Heart right ventricle (tissue), 16 donors: ENCODE measurements at places on chromosomes 7 and 10. TPM values are rescaled to one million over a fixed set of nuclear protein-coding genes. Genes with fewer than 3 reads are reported as not detected.
A peak's percentile ranks its signal among the peaks of the same experiment; 100 is the strongest.

DNA sequence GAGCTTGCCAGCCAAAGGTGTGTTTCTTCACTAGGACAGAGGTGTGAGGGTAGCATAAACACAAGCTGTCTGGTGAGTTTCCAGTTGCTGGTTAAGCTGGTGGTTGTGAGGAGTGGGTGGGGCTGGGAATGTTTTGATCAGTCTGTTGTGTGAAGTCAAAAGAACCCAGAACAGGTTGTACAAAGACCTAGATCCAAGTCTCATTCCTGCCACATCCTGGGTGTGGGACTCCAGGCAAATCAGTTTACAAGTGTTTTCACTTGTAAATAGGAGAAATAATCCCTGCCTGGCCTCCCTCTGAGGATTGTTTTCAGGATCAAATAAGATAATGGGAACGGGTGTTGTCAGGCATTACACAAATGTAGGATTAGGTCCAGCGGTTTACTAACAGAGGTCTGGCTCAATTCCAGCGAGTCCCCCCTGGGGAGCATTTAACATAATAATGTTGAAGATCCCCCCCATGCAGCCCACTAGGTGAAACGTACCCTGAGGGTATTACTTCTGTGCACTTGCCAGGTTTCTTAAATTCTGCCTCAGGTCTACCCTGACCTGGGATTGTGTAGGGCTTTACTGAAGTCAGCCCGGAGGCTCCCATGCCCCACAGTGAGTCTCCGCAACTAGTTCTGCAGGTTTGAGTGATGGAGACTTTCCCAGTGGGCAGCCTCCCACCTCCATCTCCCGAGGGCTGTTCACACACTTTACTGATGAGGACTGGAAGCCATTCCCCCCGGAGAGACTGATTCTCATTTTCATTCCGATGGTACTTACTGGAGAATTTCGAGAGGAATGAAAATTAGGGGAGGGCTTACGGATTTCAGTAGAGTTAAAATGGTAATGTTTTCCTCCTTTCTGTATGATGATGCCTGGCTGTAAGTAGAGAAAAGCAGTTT, 2.7 kb upstream of the FRAT2 start:
- no peak for DNase-seq

GRCh38 chr10:64209561-64209960, 688.4 kb downstream of the REEP3 start:
- DNase-seq: no peak

DNA sequence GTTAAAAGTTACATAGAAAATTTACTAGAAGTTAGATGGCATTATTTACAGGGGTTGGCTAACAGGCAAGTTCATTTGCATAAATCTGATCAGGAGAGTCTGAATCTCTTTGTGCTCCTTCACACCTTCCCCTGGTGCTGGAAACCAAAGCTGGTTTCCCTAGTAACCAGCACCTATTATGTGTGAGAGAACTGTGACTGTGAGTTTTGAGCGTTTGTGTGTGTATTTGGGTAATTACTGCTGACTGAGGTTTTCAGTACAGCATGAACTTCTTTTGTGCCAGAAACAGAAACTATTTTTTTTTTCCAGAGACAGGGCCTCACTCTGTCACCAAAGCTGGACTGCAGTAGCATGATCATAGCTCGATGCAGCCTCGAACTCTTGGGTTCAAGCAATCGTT, 10.3 kb upstream of the IFIT1B start:
- no peak for DNase-seq

- DNase-seq: no peak
Observed at GRCh38 chr7:132423594-132424200, 152.6 kb downstream of the PLXNA4 start.

DNA sequence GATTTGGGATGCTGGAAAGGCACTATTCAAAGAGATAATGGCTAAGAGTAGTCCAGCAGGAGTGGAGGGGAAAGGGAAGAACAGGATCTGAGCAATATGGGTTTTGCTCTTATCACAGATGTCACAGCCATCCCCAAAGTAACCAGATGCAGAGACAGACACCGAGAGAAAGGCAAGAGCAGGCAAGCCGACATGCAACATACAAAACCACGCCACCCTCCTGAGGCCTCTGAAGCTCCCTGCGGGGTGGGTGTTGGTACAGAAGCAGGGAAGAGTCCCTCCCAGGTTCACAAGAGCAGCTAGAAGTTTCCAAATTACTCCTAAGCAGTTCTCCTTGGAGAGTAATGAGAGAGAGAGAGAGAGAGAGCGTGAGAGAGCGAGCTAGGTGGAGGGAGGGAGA, 10.8 kb upstream of the C10orf53 start:
- no peak for DNase-seq

DNA sequence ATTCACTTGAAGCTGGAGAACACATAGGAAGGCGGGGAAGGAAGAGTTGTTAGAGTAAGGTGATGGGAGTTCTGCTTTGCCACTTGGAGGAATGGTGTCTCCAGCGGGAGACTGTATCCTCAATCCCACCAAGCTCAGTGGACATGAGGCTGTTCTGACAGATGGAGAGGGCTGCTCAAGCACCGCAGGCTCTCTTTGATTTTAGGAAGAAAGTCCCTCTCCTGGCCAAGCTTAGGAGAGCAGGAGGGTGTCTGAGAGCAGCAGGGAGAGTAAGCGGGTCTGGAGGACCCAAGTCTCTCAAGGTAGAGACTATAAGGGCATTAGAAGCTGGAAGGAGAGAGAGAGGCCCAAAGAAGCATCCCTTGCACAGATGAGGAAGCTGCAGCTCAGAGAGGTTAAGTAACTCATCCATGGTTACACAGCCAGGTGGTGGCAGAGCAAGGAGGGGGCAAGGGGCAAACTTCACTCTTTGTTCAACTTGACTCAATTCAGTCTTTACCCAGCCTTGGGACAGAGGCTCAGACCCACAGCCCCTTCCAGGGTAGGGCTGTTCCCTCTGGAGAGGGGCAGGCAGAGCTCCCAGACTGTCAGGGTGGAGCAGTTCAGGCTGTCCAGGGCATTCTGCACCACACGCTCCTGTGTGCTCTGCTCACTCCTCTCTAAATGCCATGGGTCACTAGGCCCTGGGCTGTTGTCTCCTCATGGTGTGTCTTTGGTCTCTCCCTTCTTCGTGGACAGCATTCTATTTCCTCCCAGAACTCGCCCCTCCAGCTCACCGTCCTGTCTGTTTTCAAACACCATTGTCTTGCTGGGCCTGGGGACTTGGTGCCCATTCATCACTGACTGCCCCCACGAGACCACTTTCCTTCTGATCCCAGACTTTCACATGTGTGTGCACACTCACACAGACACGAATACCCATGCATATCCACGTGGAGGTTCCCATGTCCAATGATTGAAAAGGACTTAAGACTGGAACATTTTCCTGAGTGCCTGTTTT, 8.9 kb downstream of the CHAT start:
- no peak for DNase-seq

DNA sequence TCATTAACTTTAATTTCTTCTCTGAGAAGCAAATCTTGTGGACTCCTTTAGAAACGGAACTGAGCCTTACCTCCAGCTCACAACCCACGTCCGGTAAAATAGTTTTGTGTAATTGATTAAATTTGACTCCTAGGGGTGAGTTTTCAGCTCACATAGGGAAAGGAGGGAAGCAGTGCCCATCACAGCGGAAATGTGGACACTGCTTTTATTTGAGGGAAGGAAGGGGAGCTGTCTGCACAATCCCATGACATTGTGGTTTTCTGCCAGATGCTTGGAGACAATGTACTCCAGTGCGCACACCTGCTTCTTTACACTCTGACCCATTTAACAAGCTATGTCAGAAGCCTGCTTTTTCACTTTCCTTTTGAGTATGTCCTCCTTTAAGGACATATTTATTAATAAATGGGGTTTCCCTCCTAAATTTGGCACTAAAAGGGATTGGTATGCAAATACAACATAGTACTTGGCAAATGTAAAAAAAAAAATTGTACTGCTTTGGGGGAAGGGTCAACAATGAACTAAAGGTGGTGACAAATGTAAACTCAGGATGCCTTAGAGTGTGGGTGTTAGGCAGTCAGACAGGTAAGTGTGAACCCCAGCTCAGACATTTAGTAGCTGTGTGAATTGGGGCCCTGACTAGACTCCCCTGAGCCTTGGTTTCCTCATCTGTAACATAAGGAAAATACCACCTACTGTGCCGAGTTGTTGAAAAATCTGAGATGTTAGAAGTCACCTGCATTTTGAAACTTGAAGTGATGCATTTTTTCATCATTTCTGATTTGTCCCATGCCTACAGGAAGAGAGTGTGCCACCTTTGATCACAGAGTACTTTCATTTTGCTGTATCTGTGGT, 90.2 kb upstream of the KLF6 start:
- no peak for DNase-seq

OPN1SW gene
- not detected for total RNA-seq

- DNase-seq: no peak
Observed at GRCh38 chr7:44771358-44771757, 22.7 kb downstream of the ZMIZ2 start.

RGR gene
- total RNA-seq: 0.53 TPM

GRCh38 chr7:99579956-99580777, 17.9 kb upstream of the TMEM225B start:
- DNase-seq: peak; percentile 33

DNA sequence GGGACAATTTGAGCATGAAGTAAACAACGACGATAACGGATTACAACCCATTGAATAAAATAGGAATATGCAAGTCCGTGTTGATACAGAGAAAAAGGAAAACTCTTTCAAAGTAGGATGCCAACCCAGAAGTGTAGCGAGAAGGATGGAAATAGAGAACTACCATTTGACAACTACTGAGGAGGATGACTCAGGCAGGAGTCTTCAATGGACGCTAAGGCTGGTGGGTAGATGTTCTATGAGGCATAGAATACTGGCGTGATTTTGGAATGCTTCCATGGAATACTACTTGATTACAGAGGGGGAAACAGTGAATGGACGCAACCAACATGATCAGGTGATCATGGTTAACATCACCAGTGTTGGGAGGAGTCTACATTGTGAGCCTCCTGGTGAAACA, 828 bp upstream of the CFAP70 start:
- DNase-seq: no peak

GRCh38 chr10:116708391-116708821, 34.0 kb downstream of the HSPA12A start:
- DNase-seq: no peak

COL17A1 gene
- 0.39 TPM for total RNA-seq

- DNase-seq: no peak
Observed at GRCh38 chr7:100147278-100147677, 1.4 kb upstream of the LAMTOR4 start.

GRCh38 chr10:96339956-96340904, 18.6 kb downstream of the OPALIN start:
- peak; percentile 23 for DNase-seq

TAX1BP1 gene
- total RNA-seq: 165 TPM
